GM04503 (cell line): ENCODE measurements at places on chromosomes 1 and 21.

DNA sequence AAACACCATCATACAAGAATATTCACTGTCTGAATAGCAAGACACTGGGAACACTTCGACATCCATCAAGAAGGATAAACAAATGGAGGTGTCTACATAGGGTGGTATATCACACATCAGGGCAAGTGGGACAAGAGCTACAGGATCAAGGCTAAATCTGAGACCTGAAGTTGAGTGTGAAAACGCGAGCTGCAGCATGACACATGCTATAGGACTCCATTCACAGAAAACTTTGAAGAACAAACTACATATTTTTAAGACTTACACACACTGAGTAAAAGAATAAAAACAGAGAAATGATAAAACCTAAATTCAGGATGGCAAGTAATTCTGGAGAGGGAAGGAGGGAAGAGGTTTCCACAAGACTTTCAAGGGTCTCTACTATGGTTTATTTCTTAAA is 2.1 kb downstream of the TTC39A start:
- no peak for DNase-seq

DNA sequence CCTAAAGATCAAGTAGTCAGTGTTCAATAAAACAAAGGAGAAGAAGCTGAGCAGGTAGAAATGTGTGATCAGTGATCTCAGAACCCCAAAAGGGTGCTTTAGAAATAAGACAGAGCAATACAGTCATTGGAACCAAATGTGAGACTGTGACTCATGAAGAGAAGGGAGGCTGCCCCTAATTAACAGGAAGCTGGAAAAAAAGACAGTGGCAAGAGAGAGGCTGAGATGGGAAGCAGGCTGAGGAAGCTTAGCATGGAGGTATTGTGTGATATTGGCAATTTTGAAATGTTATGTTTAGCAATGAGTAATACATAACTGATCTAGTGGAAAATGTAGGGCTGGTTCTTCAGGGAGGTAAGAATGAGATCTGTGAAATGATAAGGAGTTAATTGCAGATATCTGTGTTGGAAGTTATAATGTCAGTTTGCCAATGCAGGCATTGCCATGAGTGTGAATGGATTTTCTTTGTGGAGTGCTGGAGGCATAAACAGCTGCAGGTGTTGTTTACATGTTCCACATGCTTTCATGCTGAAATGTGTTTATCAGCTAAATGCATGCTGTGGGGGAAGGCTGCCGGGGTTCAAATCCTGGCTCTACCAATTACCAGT is 90.6 kb upstream of the CACNA1E start:
- no peak for DNase-seq

- peak; percentile 24 for DNase-seq
Observed at GRCh38 chr1:23452011-23452411, 27.5 kb upstream of the TCEA3 start.

GRCh38 chr1:175415129-175415712 is 222.6 kb upstream of the KIAA0040 start:
- DNase-seq: no peak

DNA sequence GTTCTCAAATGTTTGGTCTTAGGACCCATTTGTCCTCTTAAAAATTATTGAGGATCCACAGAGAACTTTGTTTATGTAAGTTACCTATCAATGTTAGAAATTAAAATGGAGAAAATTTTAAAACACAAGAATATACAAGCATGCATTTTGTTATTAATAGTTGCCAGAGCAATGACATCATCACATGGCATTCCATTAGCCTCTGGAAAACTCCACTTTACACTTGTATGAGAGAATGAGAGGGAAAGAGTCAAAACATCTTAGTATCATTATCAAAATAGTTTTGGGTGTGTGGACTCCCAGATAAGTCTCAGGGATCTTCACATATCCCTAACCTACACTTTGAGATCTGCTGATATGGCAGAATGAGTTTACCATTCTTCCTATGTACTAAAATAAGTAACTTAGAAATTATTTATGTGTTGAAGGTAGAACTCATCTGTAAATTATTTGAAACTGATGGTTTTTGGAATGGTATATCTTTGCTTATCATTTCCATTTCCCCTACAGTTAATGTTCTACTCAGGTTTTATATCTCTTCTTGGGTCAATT is 48.8 kb downstream of the RNF220 start:
- no peak for DNase-seq

DNA sequence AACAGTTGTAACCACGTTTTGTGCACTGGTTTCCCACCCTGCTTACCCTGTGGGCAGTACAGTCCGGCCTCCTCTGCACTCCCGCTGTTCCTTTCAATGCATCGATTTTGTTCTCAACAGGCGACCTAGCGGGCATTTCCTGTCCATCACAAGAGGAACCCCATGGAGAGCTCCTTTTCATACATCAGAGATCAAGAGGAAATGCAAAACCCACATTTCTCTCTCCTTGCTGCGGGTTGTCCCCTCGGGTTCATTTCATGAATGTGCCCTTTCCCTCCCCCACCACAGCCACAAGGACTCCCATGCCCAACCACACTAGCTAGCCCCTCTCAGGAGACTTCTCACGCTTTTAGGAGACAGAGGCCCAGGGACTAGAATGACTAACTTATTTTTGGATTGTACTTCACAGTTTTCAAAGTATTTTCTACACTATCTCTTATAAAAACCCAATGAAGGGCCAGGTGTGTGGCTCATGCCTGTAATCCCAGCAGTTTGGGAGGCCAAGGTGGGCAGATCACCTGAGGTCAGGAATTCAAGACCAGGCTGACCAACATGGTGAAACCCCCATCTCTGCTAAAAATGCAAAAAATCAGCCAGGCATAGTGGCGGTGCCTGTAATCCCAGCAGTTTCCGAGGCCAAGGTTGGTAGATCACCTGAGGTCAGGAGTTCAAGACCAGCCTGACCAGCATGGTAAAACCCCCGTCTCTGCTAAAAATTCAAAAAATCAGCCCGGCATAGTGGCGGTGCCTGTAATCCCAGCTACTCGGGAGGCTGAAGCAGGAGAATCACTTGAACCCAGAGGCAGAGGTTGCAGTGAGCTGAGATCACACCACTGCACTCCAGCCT is 18.4 kb downstream of the ATP1A4 start:
- DNase-seq: no peak

- no peak for DNase-seq
Observed at GRCh38 chr1:158327481-158327880, 3.9 kb downstream of the CD1B start.

- no peak for DNase-seq
Observed at GRCh38 chr1:87305762-87306161, 22.9 kb upstream of the LMO4 start.

DNA sequence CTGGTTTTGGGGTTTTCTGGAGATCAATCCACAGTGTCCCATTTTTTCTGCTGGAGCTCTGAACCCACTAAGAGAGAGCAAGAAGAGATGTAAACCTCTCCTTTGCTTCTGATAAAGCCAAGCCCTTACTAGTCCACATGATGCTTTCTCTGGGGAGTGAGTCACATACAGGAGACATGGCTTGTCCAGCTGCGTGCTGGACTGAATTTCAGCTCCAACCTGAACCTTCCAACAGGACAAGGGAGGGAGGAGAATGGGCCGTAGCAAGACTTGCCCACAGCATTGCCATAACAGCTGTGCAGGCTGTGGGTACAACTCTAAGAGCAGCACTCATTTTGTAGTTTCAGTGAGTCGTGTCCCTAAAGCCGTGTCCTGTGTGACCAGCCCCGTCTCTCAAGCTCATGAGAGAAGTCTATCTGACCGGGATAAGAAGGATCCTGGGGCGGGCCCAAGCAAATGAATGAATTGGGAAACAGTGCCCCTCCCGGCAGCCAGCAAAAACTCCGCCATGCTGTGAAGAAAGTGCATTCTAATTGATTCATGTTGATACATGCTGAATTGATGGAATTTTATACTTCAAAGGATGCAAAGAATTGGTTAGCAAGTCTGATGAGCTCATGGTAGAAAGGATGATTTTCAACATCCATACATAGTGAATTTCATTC is 195.2 kb downstream of the GABPA start:
- no peak for DNase-seq

DNA sequence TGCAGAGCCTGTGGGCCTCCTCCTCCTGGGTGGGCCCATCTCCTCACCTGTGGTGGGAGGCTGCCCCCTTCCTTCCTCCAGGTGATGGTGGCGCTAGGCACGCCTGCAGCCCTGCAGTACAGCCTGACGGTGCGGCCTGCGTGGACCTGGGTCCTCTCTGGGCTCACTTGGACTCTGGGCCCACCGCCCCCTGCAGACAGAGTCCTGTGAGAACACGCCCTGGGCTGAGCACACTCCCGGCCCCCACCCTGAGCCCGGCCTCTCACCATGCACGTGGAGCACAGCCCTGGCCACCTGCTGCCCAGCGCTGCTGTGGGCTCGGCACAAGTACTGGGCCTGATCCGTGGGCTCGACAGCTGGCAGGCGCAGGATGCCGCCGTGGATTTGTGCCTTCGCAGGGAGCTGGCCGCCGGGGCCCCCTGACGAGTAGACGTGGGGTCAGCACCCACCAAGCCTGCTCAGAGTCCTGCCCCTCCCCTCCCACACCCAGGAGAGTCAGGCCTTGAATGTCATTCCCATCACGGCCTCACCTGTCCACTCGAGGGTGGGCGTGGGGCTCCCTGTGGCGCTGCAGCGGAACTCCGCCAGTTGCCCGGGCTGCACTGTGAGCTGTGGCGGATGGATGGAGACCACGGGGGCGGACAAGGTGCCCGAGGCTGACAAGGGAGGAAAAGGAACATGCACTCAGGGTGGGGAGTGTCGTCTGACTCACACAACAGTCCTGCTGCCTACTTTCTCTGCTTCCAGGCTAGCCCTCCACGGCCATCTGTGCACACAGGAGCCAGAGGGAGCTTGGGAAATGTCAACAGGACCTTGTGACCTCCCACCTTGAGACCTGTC is 43.4 kb downstream of the LDLRAD2 start:
- DNase-seq: no peak

DNA sequence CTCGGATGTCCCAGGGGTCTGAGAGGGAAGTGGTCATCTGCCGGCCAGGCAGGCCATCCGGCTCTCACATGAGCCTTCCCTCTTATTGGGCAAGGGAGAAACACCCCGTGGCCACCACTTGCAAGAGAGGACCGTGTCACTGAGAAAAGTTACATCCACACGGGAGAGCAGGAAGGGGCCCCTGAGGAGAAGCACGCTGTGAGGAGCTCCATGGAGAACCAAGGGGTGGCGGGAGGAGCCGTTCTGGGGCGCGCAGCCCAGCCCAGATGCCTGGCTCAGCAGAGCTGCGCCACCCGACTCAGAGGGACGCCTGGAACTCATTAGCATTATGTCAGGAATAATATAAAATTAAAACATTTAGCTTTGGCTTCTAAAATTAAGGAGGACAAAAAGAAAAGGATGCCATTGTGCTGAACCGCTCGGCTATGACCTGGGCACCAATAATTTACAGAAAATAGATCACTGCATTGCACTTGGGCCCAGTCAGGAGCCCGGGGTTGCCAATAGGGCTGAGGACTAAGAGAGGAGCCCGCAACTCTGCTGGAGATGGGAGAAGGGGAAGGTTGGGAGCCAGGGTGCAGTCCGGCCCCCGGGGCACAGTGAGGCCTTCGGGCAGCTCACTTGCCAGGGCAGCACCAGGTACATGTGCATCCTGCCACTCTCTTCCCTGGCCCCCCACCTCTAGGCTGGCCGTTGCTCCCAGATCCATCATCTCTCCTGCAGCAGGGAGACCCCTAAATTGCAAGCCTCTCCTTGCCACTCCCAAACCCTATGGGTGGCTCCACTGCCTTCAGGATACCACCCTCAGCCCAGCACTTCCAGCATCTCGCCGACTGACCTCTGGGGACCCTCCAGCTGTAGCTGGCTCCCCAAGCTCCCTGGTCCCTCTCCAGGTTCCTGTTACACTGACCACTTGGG is 84.8 kb downstream of the DMRTB1 start:
- DNase-seq: no peak

DNA sequence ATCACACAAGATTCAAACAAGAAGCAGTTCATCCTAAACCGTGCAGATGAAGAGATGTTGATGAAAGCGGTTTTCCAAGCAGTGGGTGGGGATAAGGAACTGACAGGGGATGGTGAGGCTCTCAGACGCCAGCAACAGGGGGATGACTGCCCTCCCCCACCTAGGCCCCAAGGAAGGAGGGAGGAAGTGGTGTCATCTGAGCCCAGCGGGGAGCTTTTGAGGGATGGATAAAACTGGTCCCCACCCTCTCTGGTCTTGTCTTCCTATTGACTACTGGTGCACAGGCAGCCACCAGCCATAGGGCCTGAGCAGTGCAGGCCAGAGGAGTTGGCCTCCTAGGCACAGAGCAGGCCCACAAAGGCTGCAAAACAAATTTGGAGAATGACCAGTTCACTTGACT is 175.5 kb downstream of the HUNK start:
- no peak for DNase-seq

DNA sequence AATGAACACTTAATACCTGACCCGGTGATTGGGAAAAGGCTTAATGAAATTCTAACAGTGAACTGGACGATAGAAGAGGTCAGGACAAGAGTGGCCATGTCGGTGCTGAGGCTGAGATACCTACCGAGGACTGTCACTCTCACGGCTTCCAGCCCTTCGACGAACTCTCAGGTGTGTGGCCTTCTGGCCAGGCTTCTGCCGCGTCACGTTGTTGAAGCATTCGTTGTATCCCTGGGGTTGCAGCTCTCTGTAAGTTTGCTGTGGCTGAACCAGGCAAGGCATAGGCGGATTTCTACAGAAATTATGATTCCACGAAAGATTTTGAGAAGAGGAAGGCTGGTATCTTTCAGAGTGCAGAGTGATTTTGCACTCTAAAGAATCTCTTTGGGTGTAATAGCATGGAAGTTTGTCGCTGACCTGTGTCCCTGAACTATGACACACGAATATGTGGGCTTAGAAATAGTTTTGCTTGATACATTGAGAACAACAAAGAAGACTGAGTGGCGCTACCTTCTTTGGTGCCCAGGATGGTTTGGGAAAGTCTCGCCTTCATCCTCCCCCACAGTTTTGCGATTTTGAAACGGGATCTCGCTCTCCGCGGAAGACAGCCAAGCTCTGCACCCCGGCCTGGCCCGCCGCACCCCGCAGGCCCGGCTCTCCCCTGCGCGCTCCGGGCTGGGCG is 403 bp upstream of the EPHX4 start:
- no peak for DNase-seq

DNA sequence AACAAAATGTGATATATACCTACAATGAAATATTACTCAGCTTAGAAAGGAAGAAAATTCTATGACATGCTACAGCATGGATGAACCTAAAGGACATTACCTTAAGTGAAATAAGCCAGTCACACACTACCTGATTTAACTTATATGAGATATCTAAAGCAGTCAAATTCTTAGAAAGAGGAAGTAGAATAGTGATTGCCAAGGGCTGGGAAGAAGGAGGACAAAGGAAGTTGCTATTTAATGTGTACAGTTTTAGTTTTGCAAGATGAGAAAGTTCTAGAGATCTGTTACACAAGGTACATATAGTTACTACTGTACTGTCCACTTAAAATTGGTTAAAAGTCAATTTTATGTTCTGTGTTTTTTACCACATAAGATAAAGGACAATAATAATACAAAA is 87.5 kb upstream of the KCTD3 start:
- DNase-seq: no peak
